ENCODE measurements at places on chromosomes 7 and 10. TPM values are rescaled to one million over a fixed set of nuclear protein-coding genes. Genes with fewer than 3 reads are reported as not detected.

DNA sequence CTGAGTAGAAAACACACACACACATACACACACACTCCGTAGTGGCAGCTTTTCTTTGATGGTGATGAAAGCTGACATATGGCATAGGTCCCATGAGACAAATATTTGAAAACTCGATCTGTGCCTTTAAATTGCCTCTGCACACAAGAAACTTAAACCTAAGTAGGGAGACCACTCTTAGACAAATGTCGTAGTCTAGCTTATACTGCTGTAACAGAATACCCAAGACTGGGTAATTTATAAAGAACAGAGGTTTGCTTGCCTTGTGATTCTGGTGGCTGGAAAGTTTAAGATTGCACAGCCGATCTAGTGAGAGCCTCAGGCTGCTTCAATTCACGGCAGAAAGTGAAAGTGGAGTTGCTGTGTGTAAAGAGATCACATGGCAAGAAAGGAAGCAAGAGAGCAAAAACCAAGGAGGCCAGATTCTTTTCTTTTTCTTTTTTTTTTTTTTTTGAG, 489.4 kb upstream of the SORCS1 start:
- no peak for DNase-seq

- no peak for DNase-seq
Observed at GRCh38 chr10:20948686-20949327, 51.7 kb upstream of the NEBL start.

DNA sequence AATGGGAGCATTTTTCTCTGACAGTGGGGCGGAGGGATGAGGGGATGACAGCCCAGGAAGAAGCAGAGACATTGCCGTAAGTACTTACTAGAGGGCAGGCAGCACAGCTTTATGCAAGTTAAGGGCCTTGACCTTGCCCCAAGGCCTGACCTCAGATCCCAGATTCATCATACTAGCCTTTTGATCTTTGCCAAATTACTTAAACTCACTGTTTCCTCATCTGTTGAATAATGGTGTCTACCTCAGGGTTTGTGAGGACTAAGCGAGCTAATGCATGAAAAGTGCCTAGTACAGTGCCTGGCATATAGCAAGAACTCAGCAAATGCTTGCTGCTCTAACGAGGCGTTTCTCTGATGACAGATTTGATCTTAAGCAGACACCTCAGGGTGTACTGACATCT, 3.5 kb upstream of the SEMA4G start:
- DNase-seq = no peak

- no peak for DNase-seq
Observed at GRCh38 chr7:988963-989529, 6.1 kb downstream of the CYP2W1 start.

GRCh38 chr7:107253599-107253998, 84.8 kb downstream of the HBP1 start:
- no peak for DNase-seq

The GRID2IP gene
- 0.15 TPM for total RNA-seq

The PRKRIP1 gene
- total RNA-seq = 25.5 TPM
